GM23248 (cell line): ENCODE measurements at places on chromosomes 4 and X.

GRCh38 chrX:16589211-16589610 is 60.7 kb upstream of the S100G start:
- peak; percentile 62 for DNase-seq

- DNase-seq = no peak
Measured at GRCh38 chr4:188663369-188663768, 524.1 kb downstream of the TRIML1 start.

DNA sequence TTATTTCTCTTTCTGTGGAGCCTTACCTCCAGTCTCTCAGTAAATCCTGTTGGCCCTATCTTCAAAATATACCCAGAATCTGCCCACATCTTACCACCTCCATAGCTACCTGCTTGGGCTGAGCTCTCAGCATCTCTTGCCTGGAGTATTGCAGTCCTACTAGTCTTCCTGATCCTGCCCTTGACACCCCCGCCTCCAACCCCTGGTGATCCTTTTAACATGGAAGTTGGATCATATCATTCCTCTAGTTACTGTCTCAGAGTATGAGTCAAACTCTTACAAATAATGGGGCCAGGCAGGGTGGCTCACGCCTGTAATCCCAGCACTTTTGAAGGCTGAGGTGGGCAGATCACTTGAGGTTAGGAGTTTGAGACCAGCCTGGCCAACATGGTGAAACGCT is 43.1 kb upstream of the SETD7 start:
- DNase-seq = peak; percentile 38

DNA sequence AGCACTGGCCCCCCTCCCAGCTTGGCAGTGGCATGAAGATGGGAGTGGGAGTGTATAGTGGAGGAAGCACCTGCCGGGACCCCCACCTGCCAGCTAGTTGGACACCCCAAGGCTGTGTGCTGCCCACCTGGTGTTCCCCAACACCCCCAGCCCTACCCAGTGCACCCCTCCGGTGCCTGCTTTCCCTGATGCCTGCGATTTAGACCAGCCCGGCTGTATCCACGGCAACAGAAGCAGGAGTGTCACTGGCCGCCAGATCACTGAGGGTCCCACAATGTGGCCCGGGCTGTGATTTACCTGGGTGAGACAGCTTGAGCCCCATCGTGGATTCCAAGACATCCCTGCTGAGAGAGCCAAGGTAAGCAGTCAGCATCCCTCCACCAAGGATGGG is 533 bp downstream of the GPR173 start:
- DNase-seq = peak; percentile 16

GRCh38 chrX:8036914-8037313 is 109.7 kb upstream of the PNPLA4 start:
- no peak for DNase-seq

DNA sequence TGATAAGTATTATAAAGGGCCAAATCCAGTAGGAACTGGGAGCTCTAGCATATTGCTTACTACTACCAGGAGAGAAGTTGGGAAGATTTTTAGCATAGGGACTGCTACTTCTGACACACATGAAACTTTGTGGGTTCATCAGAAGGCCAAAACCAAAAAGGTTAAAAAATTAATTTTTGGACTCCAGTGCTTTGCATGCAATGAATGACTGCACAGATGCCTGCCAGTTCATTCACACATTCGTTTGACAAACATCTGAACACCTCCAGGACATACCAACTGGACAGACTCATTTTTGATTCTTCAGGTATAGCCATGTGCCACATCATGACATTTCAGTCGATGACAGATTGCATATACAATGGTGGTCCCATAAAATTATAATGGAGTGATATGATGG is 79.8 kb downstream of the MID1IP1 start:
- DNase-seq = no peak

DNA sequence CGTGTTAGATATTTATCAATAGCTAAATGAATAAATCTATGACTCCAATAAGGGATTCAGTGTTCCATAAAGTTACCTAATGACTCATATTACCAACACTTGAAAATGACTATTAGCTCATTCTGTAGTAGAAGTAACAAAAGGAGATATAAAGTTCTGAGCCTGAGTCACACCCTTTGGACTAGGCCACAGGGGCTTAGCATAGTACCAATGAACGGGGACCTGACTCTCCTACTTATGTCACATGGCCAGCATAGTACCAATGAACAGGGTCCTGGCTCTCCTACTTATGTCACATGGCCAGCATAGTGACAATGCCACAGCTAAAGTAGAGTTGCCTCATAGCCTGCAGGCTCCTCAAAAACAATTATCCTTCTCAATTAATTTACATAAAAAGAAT is 43.7 kb downstream of the MAGEB16 start:
- DNase-seq = no peak

GRCh38 chr4:48030470-48030869 is 13.9 kb downstream of the NIPAL1 start:
- no peak for DNase-seq

DNA sequence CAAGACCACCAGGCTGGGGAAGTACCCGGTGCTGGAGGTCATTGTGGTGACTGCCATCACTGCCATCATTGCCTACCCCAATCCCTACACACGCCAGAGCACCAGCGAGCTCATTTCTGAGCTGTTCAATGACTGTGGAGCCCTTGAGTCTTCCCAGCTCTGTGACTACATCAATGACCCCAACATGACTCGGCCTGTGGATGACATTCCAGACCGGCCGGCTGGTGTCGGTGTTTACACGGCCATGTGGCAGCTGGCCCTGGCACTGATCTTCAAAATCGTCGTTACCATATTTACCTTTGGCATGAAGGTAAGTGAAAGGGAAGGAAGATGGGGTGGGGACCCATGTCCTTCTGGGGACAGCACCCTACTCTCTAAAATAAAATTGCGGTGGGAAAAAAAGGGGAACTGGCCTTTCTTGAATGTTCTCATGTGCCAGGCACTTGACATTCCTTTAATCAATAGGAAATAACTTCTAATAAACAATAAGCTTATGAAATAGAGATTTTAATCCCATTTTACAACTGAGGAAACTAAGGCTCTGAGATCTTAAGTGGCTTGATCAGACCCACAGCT is 51.6 kb downstream of the CLCN4 start:
- no peak for DNase-seq

DNA sequence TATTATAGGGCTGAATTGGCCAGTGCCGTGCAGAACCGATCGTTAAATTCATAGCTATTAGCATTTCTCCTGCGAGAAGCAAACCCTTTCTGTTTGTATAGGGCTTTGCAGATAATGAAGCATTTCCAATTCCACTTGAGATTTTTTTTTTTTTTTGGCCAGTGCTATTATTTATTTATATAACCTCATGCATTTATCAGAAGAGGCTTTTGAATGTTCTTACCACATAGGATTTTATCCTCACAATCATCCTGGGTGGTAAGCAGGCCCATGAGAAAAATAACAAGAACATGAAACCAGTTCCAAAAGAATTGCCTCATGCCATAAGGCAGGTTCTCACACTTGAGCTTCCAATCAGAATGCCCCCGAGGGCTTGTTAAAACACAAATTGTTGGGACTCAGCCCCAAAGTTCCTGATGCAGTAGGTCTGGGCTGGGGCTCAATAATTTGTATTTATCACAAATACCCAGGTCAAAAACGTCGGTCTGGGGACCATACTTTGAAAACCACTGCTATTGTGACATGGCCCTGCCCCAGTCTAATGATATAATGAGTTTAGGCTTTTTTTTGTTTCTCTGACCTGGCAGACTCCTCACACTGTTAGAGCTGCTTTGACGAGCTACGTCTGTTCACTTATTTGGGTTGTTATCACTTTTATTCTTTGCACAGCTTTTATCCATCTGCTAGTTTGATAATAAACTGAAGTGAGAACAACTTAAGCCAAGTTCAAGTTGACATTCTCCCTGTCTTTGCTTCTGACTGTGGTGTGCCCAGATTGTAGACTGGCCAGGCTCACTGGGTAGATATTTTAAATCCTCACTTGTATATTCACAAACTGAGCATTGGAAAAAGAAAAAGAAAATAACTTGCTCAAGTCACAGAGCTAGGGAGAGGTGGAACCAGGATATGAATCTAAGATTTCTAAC is 20.1 kb downstream of the SUPT20HL1 start:
- no peak for DNase-seq

- DNase-seq = peak; percentile 59
Measured at GRCh38 chr4:40736910-40737309, 12.8 kb upstream of the NSUN7 start.

- peak; percentile 23 for DNase-seq
Measured at GRCh38 chr4:31081366-31081765, 361.2 kb downstream of the PCDH7 start.

GRCh38 chr4:125198916-125199315 is 115.8 kb upstream of the FAT4 start:
- peak; percentile 57 for DNase-seq

- DNase-seq = no peak
Measured at GRCh38 chrX:41475191-41475590, 28.0 kb downstream of the NYX start.

DNA sequence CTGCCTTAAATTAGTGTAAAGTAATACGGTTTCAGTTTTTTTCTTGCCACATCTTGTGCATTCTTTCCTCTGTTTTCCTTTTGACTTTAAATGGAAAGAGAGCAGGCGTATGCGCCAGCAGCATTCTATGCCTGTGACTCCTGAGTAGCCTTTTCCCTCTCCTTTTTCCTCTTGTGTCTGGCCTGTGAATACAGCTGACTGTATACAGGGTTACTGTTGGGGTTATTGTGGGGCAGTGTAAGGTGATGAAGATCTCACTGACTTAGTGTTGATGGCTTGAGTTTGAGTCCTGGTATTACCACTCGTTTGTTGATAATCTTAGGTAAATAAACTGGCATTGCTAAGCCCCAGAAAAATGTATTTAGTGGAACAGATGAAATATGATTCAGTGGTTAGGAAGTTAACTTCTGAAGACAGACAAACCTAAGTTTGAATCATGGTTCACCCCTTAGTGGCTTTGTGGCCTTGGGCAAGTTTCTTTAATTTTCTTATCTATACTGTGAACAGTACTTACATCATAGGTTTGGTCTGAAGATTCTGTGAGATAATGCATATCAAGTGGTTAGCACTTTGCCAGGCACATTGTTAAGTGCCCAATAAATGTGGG is 105.1 kb downstream of the FNIP2 start:
- peak; percentile 87 for DNase-seq

DNA sequence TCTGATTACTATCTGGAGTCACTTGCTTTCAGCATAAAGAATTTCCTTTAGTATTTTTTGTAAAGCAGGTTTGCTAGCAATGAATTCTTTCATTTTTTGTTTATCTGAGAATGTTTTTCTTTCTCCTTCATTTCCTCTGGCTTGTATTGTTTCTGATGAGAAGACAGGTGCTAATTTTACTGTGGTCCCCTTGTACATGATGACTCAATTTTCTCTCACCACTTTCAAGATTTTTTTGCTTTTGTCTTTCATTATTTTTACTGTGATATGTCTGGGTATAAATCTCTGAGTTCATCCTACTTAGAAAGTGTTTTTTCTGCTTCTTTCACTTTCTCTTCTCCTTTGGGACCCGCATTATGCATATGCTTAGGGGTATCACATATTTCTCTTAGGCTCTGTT is 62.6 kb downstream of the PKD2 start:
- DNase-seq = no peak

- no peak for DNase-seq
Measured at GRCh38 chr4:36844448-36844847, 400.1 kb upstream of the NWD2 start.

- no peak for DNase-seq
Measured at GRCh38 chr4:138078253-138078652, 163.9 kb downstream of the SLC7A11 start.

DNA sequence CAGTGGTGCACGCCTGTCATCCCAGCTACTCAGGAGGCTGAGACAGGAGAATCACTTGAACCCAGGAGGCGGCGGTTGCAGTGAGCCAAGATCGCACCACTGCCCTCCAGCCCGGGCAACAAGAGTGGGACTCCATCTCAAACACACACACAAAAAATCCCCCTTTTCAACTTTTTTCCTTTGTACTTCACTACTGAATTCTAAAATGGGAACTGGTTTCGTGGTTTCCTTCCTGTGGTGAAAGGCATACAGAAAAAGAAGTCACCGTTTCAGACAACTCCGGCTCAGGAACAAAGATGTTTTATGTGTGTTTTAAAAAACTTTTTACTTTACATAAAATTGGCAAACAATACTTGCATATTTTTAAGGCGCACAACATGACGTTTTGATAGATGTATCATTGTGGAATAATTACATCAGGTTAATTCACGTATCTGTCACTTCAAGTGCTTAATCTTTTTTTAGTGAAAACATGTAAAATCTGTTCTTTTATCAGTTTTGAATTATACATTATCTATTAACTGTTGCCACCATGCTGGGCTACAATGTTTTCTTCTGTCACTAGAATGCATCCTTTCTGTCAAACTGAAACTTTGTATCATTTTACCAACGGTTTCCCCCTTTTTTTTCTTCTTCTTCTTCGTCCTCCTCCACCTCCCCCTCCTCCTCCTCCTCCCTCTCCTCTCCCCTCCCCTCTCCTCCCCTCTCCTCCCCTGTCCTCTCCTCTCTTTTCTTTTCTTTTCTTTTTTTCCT is 186.0 kb downstream of the CRLF2 start:
- no peak for DNase-seq

DNA sequence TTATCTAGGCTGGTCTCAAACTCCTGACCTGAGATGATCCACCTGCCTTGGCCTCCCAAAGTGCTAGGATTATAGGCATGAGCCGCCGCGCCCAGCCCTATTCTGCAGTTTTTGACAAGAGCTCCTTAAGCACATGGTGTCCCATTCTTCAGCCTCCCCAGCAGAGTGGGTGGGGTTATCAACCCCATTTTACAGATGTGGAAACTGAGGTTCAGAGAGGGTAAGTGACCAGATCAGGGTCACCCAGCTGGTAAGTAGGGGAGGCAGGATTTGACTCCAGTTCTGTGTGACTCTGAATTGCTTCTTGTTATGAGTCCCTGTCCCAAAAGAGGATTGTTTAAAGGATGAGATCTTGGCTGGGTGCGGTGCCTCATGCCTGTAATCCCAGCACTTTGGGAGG is 14.5 kb downstream of the MAN2B2 start:
- DNase-seq = no peak

GRCh38 chr4:86720508-86721068 is 126.5 kb downstream of the PTPN13 start:
- peak; percentile 56 for DNase-seq

- peak; percentile 58 for DNase-seq
Measured at GRCh38 chr4:109079201-109079600, 223.3 kb downstream of the COL25A1 start.

- no peak for DNase-seq
Measured at GRCh38 chr4:182873289-182873688, 43.9 kb downstream of the DCTD start.
